ENCODE measurements at places on chromosomes 4 and X. TPM values are rescaled to one million over a fixed set of nuclear protein-coding genes. Genes with fewer than 3 reads are reported as not detected.

The SOX3 gene
- total RNA-seq, result not detected

The MAP7D2 gene
- total RNA-seq, result not detected

The CPZ gene
- 0.18 TPM for total RNA-seq

The IL1RAPL1 gene
- not detected for total RNA-seq

The PAGE5 gene
- total RNA-seq, result not detected

The GYPA gene
- total RNA-seq, result not detected

The LRIT3 gene
- total RNA-seq, result 0.41 TPM

The AMTN gene
- not detected for total RNA-seq

Data from T-cell (primary cell).